Ascending aorta (tissue), 2 donors: ENCODE measurements at places on chromosomes 5 and 9. TPM values are rescaled to one million over a fixed set of nuclear protein-coding genes. Genes with fewer than 3 reads are reported as not detected.

Gene RAB3C
- 3.0 TPM for total RNA-seq

Gene IL13
- total RNA-seq: not detected

Gene CER1
- total RNA-seq: not detected

Gene IFNA2
- total RNA-seq: not detected

Gene PTPN3
- 4.3 TPM for total RNA-seq

Gene ELOVL7
- total RNA-seq: 41.8 TPM

Gene NR6A1
- 0.53 TPM for total RNA-seq

Gene F2RL2
- not detected for total RNA-seq

Gene C9
- 0.96 TPM for total RNA-seq

Gene IFNA13
- not detected for total RNA-seq

Gene ACOT12
- total RNA-seq: not detected

DNA sequence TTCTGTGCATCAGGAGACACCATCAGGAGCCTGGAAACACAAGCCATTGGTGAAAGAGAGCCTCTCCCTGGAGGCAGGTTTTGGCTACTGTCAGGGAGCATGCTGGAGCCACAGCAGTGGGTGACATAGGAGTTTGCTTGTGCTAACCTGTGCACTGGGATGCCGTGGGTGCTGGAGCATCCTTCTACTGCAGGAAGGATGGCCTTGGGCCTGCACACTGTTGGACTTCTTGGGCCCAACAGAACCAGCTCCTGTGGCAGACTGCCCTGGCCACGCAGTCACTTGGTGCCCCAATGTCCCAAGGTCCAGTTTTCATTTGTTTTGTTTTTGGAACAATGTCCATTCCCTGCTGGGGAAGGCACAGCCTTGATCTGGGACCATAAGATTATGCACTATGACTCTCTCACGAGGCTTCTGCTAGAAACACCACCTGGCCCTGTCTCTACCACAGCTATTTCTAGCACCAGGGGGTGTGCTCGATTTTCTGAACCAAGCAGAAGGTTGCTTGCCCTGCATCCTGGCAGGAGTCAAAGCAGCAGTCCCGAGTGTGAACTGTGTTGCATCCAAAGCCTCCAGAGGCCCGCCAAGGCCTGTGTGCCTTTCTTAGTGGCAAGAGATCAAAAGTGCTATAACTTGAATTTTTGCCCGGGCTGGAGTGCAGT, 5.5 kb upstream of the LTC4S start:
- H3K27me3 ChIP-seq: no peaks in the 10 kb centered on the region
- H3K27ac ChIP-seq: no peak overlapping the region
- H3K4me1 ChIP-seq: no peaks in the 10 kb centered on the region
- DNase-seq: no peak
- no peaks in the 10 kb centered on the region for H3K36me3 ChIP-seq

- H3K27me3 ChIP-seq: no peaks in the 10 kb centered on the region
- H3K4me3 ChIP-seq: no peak overlapping the region
- H3K4me1 ChIP-seq: no peaks in the 10 kb centered on the region
- H3K36me3 ChIP-seq: no peaks in the 10 kb centered on the region
- H3K27ac ChIP-seq: no peak overlapping the region
Measured at GRCh38 chr9:113631871-113632665, 168.5 kb downstream of the RGS3 start.

DNA sequence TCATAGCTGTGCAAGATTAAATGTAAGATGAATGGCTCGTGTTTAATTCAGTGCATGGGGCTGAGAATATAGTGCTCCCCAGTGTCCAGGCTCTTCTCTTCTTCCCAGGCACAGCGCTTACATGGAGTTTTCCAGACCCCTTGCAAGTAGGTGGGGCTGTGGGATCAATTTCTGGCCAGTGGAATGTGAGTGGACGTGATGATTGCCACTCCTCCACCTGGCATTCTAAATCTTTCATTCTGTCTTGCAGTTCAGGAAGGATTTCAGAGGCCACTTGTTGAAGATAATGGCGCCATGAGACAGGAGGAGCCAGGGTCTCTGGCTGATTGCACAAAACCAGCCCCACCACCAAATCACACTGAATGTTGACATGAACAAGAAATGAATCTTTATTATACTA, 7.2 kb upstream of the PIP5K1B start:
- H3K27me3 ChIP-seq: no peaks in the 10 kb centered on the region
- no peak overlapping the region for H3K4me3 ChIP-seq

- H3K36me3 ChIP-seq: no peaks in the 10 kb centered on the region
- no peak overlapping the region for H3K4me3 ChIP-seq
- H3K27ac ChIP-seq: no peak overlapping the region
Measured at GRCh38 chr5:112957036-112957808, 19.4 kb upstream of the DCP2 start.

GRCh38 chr5:159763562-159763961, 152.7 kb upstream of the ADRA1B start:
- no peaks in the 10 kb centered on the region for H3K36me3 ChIP-seq
- no peak for DNase-seq
- peaks cover 16% of the 10 kb centered on the region for H3K4me1 ChIP-seq
- H3K4me3 ChIP-seq: no peak overlapping the region
- no peak overlapping the region for H3K27ac ChIP-seq

DNA sequence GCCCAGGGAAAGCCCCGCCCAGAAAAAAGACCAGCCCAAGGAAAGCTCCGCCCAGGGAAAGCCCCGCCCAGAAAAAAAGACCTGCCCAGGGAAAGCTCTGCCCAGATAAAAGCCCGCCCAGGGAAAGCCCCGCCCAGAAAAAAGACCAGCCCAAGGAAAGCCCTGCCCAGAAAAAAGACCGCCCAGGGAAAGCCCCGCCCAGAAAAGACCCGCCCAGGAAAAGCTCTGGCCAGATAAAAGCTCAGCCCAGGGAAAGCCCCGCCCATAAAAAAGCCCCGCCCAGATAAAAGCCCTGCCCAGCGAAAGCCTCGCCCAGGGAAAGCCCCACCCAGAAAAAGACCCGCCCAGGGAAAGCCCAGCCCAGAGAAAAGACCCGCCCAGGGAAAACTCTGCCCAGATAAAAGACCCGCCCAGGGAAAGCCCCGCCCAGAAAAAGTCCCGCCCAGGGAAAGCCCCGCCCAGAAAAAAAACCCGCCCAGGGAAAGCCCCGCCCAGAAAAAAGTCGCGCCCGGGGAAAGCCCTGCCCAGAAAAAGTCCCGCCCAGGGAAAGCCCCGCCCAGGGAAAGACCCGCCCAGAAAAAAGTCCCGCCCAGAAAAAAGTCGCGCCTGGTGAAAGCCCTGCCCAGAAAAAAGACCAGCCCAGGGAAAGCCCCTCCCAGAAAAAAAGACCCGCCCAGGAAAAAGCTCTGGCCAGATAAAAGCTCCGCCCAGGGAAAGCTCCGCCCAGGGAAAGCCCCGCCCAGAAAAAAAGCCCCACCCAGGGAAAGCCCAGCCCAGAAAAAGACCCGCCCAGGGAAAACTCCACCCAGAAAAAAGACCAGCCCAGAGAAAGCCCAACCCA, 11.9 kb downstream of the GRIN1 start:
- DNase-seq: no peak
- H3K36me3 ChIP-seq: no peaks in the 10 kb centered on the region
- no peak overlapping the region for H3K4me3 ChIP-seq
- H3K27ac ChIP-seq: no peak overlapping the region
- H3K4me1 ChIP-seq: no peaks in the 10 kb centered on the region

DNA sequence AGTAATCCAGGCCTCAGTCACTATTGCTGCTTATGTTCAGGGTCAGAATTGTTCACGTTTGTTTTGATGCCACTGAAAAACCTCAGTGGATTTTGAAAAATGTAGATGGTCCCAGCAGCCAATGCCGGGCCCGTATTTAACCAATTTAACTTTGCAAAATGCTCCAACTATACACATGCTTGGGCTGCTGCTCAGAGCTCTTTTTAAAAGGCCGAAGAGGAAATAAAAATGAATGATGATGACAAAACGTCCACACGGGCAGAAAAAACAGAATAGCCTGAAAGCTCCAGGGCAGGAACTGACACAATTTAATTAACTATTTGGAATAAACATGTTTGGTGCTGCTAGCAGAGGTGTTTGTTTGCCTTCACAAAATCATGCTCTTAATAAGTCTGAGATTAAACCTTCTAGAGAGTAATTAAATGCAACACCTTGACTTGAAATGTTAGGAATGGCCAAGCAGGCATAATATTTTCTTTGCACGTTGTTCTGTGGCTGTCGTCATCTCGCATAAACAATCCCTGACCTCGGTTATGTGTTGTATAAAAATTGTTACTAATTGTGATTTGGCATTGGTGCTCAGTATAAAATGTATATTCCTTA, 152.7 kb downstream of the SLIT3 start:
- no peak for DNase-seq
- H3K27ac ChIP-seq: no peak overlapping the region
- no peaks in the 10 kb centered on the region for H3K36me3 ChIP-seq
- no peaks in the 10 kb centered on the region for H3K27me3 ChIP-seq

DNA sequence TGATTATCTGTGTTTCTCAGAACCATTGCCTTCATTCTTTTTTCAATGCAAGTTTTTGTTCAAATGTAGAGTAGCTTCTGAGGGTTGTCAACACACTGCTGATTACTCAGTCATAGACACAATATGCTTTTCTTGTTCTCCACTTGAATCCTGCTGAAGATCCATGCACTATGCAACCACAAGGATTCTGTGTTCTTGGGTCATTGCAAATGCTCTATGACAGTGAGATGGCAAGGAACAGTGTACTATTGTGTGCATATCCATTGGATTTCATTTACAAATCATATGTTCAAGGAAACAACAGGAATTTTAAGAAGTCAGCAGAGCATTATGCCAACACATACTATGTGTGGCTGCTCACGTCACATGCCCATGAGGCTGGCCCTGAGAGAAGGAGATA, 1590.2 kb downstream of the EFNA5 start:
- H3K36me3 ChIP-seq: no peaks in the 10 kb centered on the region
- H3K27me3 ChIP-seq: no peaks in the 10 kb centered on the region
- H3K27ac ChIP-seq: no peak overlapping the region
- no peak overlapping the region for H3K4me3 ChIP-seq
- no peak for DNase-seq
- no peaks in the 10 kb centered on the region for H3K4me1 ChIP-seq

DNA sequence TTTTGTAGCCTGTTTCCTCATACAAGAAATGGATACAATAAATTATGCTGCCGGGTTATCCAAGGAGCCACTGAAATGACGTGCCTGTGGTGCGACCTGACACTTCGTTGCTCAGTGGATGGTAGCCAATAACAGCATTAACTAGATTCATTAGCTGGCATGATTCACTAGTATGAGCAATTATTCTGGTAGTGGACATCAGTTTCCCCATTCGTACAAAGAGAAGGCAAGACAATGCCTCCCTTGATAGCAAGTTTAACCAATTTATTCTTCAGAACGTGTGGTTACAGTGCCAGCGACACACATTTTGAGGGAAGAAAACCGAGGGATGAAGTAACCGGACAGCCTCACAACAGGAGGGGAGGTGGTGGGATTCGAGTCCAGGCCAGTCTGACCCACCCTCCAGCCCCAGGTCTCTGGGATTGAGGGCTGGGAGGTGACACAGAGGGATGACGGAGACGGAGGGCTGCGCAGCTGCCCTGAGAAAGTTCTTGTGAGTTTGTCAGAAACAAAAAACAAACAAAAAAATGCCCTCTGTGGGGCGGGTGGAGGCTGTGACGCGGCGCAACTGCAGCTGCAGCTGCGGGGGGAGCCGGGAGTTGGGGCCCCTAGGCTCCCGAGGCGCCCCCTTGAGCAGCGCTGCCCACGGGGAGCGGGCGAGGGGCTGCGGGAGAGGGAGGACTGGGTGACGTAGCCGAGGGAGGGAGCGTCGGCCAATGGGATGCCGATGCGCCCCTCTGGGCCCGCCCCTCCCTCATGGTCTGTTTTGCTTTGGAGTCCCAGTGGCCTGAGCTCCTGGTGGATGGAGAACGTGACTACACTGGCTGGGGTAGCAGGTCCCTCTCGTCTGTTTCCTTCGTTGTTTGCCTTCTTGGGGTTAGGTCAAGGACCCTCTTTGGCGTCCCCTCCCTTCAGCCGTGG, 10.9 kb downstream of the LHX2 start:
- no peak overlapping the region for H3K27ac ChIP-seq
- DNase-seq: no peak
- H3K4me1 ChIP-seq: peaks cover 4% of the 10 kb centered on the region
- no peak overlapping the region for H3K4me3 ChIP-seq
- peaks cover 50% of the 10 kb centered on the region for H3K27me3 ChIP-seq
- H3K36me3 ChIP-seq: no peaks in the 10 kb centered on the region

DNA sequence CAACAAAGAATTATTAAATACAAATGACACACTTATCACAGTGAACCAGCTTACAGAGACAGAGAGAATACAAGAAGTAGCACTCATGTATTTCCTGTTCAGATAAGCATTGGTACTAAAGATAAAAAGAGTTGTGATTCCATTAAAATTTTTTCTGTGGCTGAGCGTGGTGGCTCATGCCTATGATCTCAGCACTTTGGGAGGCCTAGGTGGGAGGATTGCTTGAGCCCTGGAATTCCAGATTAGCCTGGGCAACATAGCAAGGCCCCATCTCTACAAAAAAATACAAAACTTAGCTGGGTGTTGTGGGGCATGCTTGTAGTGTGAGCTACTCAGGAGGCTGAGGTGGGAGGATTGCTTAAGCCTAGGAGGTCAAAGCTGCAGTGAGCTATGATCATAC, 32.9 kb downstream of the FCHO2 start:
- H3K27ac ChIP-seq: no peak overlapping the region
- no peaks in the 10 kb centered on the region for H3K27me3 ChIP-seq
- no peaks in the 10 kb centered on the region for H3K4me1 ChIP-seq
- H3K36me3 ChIP-seq: peaks cover 32% of the 10 kb centered on the region
- H3K4me3 ChIP-seq: no peak overlapping the region
